ENCODE measurements at places on chromosomes 3 and 15.

DNA sequence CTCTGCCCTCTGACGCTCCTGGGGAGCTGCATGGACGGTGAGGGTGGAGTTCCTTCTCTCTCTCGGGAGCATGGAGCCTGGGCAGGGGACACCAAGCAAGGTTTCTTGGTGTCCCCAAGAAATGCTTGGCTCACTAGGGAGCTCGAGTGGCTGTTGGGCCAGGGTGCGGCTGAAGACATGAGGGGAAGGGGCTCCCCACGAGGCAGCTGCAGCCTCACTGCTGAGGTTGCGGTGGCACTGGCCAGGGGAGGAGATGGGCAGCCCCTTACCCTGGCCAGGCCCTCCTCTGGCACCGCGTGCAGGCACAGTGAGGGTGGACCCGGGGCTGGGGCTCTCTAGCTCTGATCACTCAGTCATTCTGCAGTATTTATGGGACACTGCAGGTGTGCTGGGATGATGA, 43.5 kb upstream of the SLC41A3 start:
- no peak for DNase-seq

DNA sequence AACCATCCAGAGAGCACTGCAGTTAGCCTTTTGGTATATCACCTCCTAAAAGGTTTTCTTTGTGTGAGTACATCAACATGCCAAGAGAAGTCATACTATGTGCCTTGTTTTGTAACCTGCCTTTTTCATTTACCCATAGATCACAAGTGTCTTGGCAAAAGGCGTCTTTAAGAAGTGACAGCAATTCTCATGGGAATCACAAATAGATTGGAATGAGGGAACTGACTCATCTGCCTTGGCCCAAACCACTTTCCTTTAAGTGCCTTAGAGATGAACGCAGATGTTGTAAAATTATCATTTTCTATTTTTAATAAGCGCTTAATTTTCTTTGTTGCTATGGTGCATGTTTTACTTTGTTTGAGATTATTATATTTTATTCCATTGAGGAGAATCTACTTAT, 20.7 kb upstream of the POMGNT2 start:
- DNase-seq = no peak

DNA sequence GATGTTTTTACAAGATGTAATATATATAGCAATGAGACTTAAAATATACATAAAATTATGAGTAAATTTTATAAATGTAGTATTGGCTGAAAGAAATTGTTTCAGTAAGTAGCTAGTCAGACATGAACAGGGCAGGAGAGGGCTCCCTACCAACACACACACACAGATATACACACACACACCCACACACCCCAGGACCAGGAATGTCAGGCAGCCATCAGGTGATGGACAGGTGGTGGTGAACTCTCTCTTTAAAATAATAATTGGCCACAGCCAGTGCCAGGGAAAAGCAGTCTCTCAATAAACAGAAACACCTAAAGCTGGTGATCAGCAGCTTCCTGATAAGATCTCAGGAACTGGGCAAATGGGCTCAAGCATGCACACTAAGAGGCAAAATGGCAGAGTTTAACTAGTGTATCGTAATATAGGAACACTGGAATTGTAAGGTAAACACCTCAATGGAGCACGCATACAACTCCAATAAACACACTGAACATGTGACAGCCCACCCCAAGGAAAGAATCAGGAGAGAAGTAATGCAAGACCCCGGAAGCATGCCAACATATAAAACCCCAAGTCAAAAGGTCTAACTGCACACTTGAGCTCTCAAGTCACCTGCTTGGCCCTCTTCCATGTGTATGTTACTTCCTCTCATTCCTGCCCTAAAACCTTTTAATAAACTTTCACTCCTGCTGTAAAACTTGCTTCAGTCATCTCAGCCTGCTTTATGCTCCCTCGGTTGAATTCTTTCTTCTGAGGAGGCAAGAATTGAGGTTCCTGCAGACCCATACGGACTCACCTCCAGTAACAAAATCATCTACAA, 1034.1 kb upstream of the SEMA6D start:
- DNase-seq = no peak

DNA sequence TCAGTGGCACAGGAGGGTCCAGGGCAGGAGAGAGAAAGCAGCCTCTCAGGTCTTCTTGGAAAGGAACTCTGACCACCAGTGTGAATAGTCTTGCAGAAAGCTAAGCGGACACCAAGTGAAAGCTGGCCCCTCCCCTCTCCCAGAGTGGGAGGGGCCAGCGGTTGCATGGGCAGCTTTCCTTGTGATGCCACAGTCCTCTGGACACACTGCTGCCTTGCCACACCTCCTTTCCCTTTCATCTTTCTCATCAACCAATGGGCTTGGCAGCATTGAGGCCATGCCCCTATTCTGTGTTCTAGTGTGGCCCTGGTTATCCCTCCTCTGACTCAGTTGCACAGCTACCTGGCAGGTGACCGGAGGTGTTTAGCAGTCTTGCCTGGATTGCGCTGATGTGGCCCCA, 49.7 kb upstream of the GOLGA6B start:
- DNase-seq = no peak

DNA sequence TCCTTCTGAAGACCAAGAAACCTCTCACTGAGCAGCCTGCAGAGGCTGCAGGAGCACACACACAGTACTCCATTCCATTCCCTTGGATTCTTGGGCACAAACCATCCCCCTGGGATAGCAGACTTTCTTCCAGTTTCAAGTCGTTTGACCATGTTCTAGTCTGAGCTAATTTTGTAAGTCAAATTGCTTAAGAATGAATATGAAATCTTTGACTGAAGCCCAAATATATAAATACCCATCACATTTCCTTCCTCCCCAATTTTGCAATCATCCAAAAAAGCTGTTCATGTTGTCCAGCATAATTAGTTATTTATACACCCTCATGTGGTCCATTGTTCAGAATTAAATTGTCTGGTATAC, 231.2 kb upstream of the TPRG1 start:
- DNase-seq = no peak

GRCh38 chr15:96321639-96322535, 8.6 kb upstream of the NR2F2 start:
- no peak for DNase-seq

GRCh38 chr3:39445927-39446326, 21.6 kb upstream of the MOBP start:
- DNase-seq = no peak

DNA sequence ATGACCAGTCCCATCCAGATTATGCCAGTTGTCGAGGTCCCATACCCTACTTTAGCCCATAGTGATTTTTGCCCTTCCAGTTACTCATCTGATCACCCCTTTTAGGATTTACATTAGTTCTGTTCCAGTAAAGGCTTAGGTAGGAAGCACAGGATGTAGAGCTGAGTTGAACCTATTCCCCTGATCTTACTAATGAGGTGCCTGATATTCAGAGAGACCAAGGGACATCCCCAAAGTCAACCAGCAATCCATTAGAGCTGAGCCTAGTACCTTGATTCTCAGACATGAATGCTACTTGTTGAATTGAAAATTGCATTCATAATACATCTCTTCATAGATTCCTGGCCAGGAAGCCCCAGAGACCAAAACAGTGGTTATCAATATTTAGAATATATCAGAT, 24.7 kb downstream of the CTDSPL start:
- DNase-seq = no peak

DNA sequence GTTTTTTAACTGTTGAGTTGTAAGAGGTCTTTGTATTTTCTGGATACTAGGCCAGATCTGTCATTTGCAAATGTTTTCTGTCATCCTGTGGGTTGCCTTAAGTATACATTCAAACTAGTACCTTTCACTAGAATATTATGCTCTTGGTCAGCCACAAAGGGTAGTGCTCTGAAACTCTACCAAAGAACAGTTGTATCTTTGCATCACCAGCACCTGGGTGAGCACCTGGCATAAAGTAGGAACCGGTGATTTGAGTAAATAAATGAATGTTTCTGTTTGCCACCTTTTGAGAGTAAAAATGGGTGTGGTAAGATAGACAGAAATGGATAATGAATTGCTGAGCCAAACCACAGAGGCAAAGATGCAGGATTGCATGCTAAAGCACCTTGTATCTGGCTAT, 98.7 kb downstream of the SLCO3A1 start:
- DNase-seq = no peak

All from hematopoietic multipotent progenitor cell treated with erythropoietin and hydrocortisone succinate and interleukin-3 and kit ligand, for 8 days (in vitro differentiated cells).